Stimulated activated CD4-positive, alpha-beta T cell treated with anti-CD3 and anti-CD28 coated beads, TNF-alpha, amount 100 ng/mL, for 24 hours (primary cell): ENCODE measurements at places on chromosomes 6 and 20.

DNA sequence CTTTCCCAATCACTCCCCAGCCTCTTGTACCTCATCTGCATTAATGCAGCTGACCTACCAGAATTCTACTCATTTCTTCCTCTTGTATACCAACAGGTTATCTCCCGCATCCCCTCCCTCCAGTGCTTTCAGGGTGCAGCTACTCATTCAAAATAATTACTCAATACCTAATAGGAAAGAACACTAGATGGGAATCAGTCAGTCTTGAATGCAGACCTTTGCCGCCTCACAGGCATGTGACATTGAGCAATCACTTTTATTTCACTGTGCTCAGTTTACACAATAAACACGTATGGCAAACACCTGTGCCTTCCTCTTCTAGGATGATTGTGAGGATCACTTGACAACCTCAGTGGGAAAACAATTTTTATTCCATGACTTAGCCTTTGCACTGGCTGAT lies 13.3 kb downstream of the ZSCAN31 start:
- no peak for DNase-seq

DNA sequence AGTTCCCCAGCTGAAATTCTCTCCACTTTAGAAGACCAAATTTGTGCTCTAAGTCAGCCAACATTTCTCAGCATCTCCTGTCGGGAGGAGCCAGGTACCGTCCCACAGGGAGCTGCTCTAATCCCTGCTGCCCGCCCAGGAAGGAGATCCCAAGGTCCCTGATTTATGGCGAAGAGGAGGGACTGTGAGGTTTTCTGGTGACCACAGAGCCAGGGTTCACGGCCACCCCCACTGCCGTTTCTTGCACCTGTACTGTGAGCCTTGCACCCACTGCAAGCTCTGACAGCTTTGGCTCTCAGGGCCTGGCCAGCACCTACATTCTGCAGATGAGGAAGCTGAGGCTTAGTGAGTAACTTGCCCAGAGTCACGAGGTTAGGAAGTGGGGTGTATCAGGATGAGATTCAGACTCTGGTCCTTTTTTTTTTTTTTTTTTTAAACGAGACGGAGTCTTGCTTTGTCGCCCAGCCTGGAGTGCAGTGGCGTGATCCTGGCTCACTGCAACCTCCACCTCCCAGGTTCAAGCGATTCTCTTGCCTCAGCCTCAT lies 34.9 kb downstream of the FOXC1 start:
- no peak for DNase-seq

DNA sequence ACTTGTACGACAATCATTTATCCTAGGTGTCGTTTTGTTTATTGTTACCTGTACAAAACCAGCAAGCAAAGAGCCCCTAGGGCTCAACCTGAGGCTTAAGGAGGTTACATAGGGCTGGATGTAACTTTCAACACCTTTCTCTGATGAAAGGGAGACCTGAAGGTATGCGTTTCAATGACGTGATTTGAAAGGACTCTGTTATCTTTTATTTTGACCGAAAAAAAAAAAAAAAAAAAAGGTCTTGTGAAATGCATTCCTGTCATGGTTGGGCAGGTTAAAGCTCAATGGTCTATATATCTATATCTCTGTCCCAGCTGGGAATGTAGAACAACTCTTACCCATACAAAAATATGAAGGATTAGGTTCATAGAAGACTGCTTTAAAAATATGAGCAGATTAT lies 78.7 kb upstream of the SASH1 start:
- no peak for DNase-seq

DNA sequence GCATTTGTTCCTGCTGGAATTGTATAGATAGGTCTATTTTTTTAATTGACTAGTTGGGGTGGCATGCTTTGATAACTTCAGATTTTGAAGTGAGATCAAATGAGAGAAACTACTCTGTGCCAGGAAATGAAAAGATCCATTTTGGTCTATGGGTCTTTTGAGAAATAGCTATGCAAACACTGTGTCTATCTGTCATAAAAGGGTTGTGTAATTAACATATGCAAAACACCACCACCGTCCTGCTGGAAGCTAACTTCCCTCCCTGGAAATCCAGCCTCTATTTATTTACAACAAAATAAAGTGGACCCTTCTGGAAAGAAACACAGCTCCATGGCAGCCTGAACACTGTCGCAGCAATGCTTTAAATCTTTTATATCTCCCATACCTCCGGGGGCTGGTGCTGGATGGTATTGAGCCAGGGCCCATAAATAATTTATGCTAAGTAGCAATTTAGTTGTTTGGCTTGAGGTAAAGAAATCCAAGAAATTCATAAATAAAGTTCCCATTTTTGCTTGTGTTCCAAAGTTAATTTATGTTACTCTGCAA lies 244.2 kb upstream of the POU3F2 start:
- no peak for DNase-seq

DNA sequence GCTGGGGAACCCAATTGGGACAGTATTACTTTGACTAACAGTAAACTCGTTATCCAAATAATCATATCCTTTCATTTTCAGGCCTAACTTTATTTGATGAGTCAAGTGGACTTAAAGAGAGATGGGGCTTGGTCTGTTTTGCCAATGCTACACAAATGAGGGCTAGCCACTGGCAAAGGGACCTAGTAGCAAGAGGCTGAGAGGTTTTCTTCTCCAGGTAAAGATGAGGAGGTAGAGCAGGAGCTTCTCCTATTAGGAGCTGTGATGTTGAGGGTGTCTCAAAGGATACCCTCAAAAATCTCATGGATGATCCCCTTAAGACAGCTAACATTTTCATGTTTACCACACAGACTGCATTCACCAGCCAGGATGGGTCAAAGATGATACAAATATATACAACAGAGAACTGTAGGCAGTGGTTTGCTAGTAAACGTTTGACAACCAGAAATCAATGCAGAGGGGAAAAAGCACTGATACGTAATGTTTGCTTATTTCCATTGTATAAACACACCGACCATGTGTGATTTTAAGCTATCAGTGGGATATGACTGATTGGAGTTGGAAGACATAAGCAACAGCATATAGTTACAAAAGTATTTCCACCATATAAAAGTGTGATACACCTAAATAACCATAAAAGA lies 153.3 kb downstream of the IBTK start:
- DNase-seq: no peak

DNA sequence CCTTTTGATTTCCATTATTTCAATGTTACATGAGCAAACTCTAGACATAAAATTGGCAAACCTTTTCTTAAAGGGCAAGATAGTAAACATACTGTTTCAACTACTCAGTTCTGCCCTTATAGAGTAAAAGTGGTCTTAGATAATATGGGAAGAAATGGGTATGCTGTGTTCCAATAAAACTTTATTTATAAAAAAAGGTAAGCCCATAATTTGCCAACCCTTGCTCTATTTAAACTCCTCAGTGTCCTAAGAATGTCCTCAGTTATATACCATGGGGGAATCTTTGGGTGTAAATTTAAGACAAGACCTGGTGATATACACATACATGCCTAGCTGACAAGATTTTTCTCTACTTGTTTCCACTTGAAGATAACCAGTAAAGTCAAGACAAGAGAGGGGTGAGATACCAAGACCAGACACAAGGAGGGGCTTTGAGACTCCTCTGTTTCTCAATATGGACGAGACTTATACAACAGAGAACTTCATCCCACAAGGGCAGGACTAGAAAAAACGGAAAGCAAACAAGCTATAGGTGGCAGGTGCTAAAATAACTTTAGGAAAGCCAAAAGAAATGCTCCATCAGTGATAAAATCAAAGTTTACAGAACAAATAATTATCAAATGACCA lies 10.5 kb downstream of the SNX3 start:
- no peak for DNase-seq

DNA sequence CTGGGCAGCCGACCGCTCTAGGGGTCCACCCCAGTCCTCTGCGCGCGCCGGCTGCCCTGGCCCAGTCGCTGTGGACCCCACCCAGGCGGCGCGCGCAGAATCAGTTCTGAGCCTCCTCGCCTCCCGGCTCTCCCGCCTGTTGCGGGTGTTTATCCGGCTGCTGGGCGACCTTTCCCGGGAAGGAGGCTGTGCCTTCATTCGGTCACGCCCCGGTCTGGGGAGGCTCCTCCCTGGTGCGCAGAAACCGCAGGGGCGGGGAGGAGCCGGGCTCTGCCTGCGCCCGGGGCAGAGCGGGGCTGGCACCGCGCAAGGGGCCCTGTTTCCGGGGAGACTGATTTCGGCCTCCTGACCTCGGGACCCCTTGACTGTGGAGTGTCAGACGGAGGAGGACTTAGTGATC lies 80.8 kb upstream of the EYS start:
- DNase-seq: no peak

DNA sequence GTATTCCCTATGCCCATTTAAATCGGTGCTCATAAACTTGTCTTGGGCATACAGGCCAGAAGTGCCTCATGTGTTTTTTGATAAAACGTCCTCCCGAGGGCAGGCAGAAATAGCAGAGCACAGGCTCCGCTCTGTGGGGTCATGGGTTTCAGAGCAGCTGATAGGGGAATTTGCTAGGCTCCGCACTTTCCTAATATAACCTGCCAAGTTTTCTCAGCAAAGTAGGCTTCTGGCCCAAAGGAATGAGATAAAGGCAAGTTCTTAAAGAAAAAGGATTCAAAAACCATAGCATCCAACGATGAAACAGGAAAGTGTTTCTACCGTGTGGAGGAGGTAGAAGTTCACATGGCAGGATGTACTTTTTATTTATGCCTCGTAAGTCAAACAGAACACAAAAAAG lies 69.8 kb upstream of the RALGAPA2 start:
- DNase-seq: no peak

DNA sequence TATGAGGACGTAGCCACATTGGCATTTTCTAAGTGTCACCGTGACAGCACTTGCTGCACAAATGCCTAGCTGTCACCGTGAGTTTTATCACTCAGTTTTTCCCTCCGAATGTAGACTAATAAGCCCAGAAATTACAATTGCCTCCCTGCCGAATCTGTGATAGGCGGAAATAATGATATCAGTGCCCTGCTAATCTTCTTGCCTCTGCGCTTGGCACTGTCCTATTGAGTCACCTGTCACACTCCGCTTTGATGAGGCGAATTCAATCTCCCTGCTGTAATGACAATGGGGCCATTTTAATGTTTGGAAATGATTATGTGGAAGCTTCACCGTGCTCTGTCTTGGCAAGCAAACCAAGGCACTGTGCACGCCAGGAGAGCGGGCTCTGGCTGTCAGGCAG lies 112.8 kb downstream of the LINC00237 start:
- no peak for DNase-seq

GRCh38 chr6:148868314-148868713 lies 121.5 kb downstream of the UST start:
- DNase-seq: no peak

GRCh38 chr6:82963191-82963925 lies 102.3 kb downstream of the UBE3D start:
- DNase-seq: no peak

DNA sequence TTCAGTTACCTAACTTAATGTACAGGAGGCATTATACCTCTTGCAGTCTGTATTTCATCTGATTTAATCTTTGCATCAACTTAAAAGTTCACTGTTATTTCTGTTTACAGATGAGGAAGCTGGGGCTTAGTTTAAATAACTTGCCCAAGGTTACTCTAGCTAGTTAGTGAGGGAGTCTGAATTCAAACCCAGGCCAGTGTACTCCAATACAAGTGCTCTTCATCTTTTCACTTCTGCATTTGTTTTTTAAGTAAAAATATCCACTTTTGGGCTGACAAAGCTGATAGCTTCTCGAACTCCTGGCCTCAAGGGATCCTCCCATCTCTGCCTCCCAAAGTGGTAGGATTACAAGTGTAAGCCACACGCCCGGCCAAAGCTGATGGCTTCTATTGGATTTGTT lies 23.6 kb downstream of the RREB1 start:
- no peak for DNase-seq

DNA sequence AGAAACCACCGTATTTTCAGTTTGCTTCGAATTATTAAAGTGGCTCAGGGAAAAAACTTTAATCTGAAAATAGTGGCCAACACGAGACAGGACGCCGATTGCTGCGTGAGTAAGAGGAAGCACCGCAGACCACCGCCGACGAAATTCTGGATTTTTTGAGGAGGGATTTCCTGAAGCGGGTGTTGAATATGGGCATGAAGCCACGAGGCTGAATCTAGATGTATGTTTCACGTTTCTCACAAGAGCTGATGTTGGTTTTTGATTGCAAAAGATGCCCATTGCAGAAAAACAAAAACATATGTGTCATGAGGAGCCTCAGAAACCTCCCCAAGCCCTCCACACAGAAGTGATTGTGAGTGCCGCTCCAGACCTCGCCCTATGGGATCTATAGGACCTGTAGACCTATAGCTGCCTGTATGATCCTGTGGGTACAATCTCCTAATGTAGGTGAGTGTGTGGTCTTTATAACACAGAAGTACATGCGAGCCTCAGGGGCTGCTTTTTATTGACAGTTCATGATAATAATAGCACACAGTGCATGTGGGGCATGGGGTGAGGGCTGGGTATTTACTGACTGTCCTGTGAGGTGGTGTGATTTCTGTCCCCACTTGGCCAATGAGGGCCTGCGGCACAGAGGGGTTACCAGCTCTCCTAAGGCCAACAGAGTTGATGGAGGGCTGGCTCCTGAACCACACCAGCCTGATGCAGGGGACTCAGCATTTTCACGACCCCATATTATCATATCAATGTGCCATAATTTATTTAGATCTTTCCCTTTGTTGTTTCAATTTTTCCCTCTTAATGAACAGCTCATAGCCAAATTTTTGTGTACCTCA lies 243.9 kb downstream of the DLL1 start:
- no peak for DNase-seq

- DNase-seq: peak; percentile 77
Observed at GRCh38 chr6:129709769-129710449, at the start of gene ARHGAP18. Gene ARHGAP18 (minus strand): TSS chr6:129710177. CDS start chr6:129710136, 41 bp downstream.

- DNase-seq: no peak
Observed at GRCh38 chr6:120606743-120607142, 727.5 kb downstream of the TBC1D32 start.

GRCh38 chr6:114740547-114740946 lies 397.7 kb upstream of the HS3ST5 start:
- no peak for DNase-seq

GRCh38 chr6:47690214-47690613 lies 8.2 kb upstream of the ADGRF4 start:
- DNase-seq: no peak

DNA sequence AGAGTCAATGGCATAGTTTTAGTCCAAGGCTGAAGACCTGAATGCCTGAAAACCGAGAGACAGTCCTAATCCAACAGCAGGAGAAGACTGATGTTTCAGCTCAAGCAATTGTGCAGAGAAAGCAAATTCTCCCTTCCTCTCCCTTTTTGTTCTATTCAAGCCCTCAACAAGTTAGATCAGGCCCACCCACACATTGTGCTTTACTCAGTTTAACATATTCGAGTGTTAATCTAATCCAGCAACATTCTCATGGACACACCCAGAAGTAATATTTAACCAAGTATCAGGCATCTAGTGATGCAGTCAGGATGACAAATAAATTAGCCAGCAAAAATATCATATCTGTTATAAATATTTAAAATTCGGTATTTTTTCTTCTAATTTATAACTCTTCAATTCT lies 261.1 kb downstream of the HDGFL1 start:
- DNase-seq: no peak

- no peak for DNase-seq
Observed at GRCh38 chr6:90039911-90040310, 145.6 kb downstream of the GJA10 start.

- DNase-seq: no peak
Observed at GRCh38 chr6:36577301-36577700, 16.9 kb upstream of the SRSF3 start.

- DNase-seq: no peak
Observed at GRCh38 chr6:71345476-71346333, 57.1 kb downstream of the OGFRL1 start.

GRCh38 chr6:147226163-147226724 lies 22.0 kb downstream of the STXBP5 start:
- no peak for DNase-seq
